AG04449 (cell line): ENCODE measurements at places on chromosomes 4 and X.
A peak's percentile ranks its signal among the peaks of the same experiment; 100 is the strongest.

- no peak for DNase-seq
These were observed 5.1 kb downstream of the EFNB1 start for GRCh38 chrX:68833855-68834331.

DNA sequence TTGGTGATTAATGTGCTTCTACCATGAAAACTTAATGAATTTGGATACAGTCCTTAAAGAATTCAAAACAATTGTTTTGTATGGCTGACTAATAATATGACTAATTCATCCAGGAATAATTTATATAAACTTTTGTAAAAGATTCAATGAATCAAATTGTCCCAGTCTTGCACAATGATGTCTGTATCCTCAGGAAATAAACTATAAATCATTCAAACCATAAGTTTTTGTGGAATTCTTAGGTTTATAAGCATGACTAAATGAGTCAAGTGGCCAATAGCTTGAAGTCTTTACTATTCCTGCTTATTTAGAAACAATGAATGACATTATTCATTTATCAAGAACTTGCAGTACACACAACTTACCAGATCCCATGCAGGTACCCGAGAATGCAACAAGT is 935.0 kb upstream of the INTU start:
- peak; percentile 7 for DNase-seq

DNA sequence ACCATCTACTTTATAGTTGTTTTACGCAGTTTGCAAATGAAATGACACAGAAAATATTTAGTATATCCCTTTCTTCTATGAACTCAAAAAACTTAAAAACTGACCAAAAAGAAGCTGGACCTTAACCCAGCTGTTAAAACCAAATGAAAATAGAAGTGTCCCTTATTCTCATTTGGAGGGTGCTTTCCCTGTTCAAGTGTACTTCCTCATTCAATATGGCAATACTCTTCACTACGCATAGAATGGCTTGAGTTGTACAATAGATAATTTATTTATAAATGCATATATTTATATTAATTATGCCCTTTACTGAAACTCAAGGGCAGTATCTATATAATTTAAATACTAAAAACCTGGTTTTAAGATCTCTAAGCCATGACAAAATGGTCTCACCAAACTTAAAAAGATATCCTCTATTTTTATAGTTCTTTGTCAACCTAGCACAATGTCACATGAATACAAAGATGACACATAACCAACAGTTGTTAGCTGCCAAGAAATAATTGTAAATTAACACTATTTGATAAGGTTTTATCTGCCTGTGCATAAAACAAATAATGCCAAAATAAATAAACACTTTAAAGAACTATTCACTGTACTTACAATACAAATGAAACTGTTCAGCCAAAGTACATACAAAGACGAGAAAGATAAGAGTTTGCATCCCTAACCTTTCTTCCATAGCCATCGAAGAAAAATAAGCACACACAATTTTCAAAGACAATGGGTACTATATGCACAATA is 25.2 kb downstream of the YTHDC1 start:
- DNase-seq = no peak

DNA sequence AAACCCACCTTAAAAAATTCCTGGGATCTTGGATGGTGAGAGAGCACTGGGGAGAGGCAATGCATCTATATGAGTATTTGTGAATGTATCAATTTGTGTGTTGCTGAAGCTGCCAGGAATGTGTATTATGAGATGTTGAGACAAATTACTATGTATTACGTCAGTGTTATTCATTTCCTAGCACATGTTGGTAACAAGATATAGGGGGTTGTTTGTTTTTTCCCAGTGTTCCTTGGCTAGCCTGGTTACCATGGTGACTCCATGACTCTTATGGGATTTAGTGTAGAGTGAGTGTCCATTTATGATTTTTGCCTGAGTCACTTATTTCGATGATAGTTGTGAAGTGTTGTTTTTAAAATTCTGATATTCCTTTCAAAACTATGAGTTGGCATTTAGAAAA is 65.6 kb downstream of the RAB40A start:
- DNase-seq = peak; percentile 73

GRCh38 chr4:110196871-110197528 is 1.4 kb downstream of the ELOVL6 start:
- DNase-seq = no peak

DNA sequence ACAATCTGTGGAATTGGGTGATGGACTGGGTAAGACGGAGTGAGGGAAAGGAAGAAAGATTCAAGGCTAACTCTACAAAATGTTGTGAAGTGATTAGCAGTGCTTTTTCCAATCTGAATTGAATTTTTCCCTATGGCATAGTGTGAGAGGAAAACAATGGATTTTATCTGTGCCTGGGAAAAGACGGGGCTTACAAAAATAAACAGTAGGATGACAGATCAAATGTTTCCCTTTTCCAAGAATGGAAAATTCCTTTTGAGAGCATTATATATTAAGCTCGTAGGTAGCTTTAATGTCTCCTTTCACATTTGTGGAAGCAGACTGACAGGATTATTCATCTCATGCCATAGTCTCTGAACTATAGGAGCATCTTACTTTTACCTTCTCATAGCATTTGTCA is 27.8 kb downstream of the ATP11C start:
- DNase-seq = no peak

GRCh38 chrX:150905293-150905692 is 6.8 kb upstream of the CD99L2 start:
- DNase-seq = no peak

DNA sequence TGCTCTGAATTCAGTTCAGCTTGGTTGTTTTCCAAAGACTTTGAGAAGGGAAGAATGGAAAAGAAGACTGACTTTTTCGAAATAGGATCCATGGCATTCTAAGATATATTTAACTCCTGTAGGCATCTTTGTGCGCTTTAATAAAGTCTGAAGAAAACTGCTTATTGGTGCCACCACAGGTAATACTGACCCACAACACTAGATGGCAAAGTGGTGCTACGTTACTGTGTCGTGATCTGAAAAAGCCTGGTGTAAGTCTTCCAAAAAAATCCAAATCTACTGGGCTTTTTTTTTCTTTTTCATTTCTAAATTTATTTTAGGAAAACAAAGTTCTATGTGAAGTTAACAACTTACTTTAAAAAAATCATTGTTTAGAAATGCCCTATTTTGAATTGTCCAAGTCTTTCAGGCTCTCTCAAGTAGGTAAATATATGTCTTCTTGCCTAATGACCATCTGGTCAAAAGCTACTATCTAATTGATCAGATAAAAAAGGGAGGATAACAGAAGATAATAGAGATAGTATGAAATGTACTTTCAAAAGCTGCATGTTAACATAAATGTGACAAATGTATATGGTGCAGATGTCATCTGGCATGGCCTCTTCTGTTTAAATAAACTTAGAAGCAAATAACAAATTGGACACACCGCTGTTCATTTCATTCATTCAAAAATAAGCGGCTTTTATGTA is 47.0 kb upstream of the MID1IP1 start:
- no peak for DNase-seq

GRCh38 chr4:161816958-161817357 is 346.8 kb downstream of the FSTL5 start:
- no peak for DNase-seq

- DNase-seq = no peak
These were observed 141.5 kb upstream of the PABPC4L start for GRCh38 chr4:134343081-134343480.

GRCh38 chrX:153669174-153669890 is 4.3 kb downstream of the PNCK start:
- no peak for DNase-seq

GRCh38 chr4:87895964-87896621 is 63.3 kb downstream of the MEPE start:
- DNase-seq = peak; percentile 19

DNA sequence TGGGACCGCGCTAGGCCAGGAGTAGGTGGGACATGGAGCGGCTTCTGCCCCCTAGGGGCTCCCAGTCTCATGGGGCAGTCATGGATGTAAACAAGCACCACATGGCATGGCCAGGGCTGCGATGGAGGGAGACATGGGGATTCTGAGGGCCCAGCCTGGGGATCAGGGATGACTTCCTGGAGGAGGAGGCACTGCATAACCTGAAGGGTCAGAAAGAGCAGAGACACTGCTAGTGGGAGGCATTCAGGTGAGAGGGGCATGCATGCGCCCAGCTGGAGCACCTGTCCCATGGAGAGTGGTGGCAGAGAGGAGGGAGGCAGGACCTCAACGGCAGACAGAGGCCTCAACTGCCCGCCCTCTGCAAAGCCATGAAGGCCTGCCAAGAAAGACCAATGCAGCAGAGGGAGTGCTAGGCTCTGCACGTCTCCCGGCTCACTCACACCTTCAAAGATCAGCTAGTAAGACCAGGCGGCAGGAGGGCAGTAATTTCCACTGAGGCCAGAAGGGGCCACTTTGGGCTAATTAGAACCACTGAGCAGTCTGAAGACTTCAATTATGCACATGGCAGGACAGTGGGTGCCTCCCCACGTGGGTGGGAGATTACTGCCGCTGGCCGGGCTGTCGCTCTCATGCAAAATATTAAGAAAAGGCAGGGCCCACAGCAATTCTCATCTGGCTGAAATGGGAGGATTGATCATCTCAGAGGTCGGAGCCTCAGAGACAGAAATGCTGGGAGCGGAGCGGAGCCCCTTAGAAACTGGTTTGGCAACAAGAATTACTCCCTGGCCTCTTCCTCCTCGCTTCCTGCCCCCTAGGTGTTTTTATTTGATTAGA is 69.6 kb downstream of the PPP2R2C start:
- DNase-seq = no peak

GRCh38 chr4:8508740-8509139 is 68.2 kb downstream of the TRMT44 start:
- DNase-seq = no peak

DNA sequence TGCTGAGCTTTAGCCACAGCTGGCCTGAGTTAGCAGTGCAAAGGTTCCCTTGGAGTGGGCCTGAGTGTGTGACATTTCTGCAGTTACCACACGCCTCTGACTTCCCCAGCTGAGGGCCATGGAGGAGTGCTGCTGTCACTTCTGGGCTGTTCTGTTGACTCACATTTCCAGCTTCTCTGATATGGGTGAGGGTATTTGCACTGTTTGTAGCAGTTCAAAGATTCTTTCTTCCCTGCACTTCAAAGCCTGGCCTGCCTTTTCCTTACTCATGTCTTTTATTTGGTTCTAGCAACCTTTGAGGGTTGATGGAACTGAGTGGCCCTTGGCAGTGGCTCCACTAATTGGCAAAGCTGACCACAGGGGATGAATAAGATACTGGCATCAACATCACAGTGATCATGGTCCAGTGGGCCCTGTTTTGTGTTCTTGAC is 26.4 kb upstream of the SCML1 start:
- DNase-seq = no peak

DNA sequence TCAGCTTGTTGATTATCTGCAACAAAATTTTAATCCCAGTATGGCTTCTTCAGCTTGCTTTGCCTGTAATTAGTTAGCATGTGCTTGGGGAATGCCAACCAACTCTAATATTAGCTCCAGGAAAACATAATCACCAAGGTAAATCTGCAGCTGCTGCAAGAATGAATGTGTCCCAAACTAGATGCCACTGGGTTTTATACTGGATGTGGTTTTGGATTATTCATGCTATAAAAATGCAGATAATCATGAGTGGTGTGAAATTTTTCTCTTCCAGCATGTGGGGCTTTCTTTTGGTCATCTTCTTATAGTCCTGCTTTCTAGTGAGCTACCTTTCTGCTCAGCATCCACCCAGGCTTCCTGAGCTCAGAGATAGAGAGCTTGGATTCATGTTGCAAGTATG is 295.9 kb upstream of the CASK start:
- DNase-seq = no peak

DNA sequence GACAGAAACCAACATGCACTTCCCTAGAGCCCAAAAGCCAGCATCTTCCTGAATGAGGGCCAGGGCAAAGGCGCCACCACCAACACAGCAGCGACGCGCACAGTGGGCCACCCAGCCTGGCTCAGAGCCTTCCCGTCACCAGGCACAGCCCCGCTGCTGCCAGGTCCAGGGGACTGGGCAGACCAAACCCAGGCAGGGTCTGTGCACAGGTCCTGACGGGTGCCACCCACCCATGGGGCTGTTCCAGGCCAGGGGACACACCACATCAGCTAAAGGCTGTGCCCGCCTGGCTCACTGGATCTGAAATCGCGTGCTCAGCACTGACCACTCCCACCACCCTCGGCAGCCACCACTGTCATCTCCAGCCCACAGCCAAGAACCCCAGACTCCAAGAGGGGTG is 13.8 kb downstream of the FAM53A start:
- no peak for DNase-seq

DNA sequence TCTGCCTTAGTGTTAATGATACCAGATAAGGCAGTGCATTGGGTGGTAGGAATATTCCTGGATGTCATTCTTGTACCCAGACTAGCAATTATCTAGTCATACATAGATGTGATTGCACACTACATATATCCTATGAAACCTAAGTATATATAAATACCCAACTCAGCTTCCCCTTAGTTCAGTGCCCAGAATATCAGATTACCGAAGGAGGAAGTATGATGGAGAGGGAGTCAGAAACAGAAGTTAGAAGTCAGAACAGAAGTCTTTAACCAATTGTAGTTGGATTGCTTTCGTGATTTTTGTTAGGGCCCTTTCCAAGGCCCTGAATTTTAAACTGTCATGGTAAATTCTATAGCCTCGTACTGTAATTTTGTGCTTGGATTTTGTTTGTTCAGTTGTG is 42.9 kb downstream of the MOB1B start:
- DNase-seq = no peak

- DNase-seq = no peak
These were observed 75.8 kb upstream of the SOD3 start for GRCh38 chr4:24719615-24720014.

DNA sequence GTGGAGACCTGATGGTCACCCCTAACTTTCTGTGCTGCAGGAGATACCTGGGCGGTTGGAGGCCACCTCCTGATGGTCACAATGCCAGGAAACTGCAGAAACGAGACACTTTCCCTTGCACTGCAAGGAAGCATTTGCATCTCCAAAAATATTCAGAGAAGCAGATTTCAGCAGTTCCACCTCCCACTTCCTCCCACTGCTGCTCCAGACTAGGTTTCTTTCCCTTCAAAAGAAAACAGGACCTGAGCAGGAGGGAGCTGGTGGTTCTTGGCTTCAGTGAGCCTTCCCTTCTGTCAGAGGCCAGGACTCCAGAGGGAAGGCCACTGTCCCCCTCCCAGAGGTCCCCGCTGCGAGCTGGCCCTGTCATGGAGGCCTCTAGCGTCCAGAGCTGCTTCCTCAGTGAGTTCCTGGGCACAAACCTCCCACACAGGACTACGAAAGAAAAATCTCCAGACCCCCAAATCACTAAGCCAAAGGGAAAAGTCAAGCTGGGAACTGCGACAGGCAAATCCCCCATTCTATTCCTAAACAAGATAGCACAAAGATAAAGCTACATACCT is 35.9 kb downstream of the GPM6B start:
- no peak for DNase-seq

DNA sequence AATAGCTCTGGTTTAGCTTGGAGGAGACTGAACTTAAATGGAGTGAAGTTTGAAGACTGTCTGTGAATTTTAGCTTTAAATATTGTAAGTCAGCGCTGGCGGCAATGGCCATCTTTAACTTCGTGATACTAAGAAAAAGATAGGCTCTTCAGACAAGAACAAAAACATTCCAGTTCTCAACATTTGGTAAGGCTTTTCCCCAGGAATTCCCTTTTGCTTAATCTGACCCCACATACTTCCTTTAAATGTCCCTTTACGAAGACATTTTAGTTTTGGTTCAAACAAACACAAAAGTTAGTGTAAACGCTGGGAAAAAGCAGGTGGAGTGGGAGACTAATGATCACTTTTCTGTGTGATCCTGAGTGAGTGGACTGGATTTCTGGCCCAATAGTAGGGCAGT is 106.2 kb downstream of the MAML3 start:
- DNase-seq = no peak
